Stimulated activated CD8-positive, alpha-beta memory T cell treated with anti-CD3 and anti-CD28 coated beads, Interleukin-2, amount 100 ng/mL, for 1 hour (primary cell): ENCODE measurements at places on chromosomes 5 and 9.

DNA sequence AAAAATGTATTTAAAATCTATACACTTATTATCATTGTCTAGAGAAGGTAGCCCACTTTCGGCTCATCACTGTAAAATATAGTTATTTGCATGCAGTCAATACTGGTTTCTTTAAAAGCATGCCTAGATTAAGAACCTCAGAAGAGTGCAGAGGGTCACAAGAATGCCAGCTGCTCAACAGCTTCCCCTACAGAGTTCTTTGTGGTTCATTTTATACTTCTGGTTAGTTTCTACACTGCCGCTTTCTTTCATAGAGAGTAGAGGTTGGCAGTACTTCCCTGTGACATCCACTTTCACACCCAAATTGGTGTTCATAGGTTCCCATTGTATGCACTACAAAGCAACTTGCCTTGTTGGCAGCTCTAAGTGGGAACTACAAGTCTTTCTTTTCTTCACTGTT lies 137.3 kb downstream of the KIAA0825 start:
- no peak for DNase-seq

DNA sequence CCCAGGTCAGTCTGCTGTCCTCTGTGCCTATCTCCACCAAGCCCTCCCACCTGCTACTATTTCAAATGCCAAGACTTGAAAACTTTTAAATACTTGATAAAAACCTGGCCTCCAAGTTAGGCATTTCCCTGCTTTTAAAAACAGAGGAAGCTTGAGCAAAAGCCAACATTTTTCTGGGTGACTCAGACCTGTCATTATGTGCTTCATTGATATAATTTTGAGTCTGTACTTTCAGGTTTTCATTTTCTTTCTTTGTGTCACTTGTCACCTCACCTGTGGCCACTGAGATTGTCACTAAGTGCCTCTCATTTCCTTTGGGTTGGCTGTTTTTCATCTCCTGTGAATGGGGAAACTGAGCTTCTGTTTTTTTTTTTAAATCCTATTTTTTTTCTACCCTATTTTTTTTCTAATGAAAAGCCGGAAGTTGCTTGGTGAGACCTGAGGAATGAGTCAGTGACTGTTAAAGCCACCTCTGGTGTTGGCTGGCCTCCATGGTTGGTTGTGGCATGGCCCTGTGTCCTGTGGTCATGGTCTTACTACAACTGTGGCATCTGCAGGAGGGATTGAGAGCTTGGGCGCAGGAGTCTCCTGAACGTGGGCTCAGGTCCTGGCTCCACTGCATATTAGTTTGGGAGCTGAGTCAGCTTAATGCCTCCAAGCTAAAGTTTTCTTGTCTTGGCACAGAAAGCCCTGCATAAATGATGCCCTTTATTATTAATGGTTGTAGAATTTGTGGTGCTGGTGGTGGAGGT lies 56.7 kb downstream of the ARHGAP26 start:
- no peak for DNase-seq

- DNase-seq: no peak
Measured at GRCh38 chr5:83891261-83891660, 170.6 kb upstream of the HAPLN1 start.

- no peak for DNase-seq
Measured at GRCh38 chr9:104906441-104907277, 21.3 kb downstream of the ABCA1 start.
